ENCODE measurements at places on chromosomes 16 and 17.
A peak's percentile ranks its signal among the peaks of the same experiment; 100 is the strongest.

DNA sequence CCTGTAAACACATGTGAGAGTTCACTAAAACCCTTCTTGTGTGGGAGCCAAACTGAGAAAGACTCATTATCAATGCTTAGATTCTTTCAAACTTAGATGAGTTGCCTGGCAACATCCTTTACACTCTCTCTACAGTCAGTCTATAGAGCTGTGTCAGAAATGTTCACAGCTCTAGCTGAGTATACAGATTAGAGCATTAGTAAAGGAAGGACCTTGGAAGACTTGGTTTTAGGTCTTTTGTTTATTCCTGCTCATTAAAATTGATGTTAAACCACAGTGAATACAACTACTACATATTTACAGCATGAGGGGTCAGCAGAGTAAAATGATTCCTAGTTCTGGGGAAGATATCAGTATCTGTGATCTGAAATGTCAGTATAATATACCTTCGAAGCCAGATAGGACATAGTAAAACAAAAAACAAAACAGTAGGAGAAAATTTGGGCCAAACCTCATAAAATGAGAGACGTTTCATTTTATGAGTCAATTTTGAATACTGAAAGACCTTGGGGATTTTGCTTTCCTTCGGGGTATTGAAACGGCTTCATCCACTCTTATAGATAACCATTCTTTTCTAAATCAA, 186.0 kb downstream of the TANC2 start:
- DNase-seq = no peak

GRCh38 chr17:33124871-33125551, 133.4 kb downstream of the SPACA3 start:
- no peak for DNase-seq

GRCh38 chr17:13024526-13025257, 6.9 kb upstream of the ELAC2 start:
- DNase-seq = peak; percentile 71

DNA sequence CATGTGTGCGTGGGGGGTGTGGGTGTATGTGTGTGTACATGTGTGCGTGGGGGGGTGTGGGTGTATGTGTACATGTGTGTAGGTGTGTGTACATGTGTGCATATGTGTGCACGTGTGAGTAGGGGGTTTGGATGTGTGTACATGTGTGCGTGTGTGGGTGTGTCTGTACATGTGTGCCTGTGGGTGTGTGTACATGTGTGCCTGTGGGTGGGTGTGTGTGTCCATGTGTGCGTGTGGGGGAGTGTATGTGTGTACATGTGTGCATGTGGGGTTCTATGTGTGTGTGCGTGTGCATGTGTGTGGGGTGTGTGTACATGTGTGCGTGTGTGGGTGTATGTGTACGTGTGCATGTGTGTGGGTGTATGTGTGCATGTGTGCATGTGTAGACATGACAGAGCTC, 129.1 kb downstream of the C16orf95 start:
- DNase-seq = no peak

GRCh38 chr17:4304417-4305027, 40.7 kb upstream of the ANKFY1 start:
- peak; percentile 67 for DNase-seq

- no peak for DNase-seq
Measured at GRCh38 chr17:76076765-76077583, 2.0 kb upstream of the ZACN start.

DNA sequence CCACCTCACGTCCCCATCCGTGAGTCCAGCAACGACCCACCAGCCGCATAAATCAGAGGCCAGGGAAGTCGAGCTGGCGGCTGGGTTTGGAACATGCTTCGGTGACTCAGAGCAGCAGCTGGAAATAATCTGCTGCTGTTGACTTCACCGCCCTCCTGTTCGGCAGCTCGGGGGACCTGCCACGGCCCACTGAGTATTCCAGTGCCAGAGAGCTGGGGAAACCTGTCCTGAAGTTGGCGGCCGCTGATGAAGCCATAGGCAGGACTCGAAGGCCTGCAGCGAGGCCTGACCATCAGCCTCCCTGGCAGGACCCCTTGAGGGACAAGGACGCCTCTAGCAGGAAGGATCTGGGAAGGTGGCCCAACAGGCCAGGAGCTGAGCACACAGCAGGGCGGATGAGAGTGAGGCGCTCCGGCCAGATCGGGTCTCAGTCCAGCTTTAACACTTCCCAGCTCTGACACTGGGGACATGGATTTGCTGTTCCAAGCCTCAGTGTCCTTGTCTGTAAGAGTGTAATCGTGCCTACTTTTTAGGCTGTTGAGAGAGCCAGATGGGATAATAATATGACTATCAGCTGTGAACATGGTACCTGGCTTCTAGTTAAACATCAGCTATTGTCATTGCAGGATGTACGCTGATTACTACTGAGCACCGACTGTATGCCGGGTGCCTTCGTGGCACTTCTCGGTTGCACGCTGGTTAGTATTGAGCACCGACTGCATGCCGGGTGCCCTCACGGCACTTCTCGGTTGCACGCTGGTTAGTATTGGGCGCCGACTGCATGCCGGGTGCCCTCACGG, 50.4 kb upstream of the CIBAR2 start:
- DNase-seq = no peak

DNA sequence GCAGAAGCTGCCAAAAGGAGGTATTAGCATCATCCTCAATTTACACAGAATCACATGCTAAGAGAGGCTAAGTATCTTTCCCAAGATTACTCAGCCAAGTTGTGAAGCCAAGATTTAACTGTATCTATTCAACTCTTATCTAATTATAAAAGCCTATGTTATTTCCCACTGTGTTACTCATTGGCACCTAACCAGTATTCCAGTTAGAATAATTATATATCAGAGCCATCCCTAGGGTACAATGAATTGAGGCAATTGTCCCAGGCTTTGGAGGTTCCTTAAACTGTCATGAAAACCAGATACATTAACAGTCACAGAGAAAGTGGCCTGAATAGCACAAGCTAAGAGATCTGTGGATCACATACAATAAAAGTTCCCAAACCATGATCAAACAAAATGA, 10.9 kb upstream of the AMFR start:
- no peak for DNase-seq

DNA sequence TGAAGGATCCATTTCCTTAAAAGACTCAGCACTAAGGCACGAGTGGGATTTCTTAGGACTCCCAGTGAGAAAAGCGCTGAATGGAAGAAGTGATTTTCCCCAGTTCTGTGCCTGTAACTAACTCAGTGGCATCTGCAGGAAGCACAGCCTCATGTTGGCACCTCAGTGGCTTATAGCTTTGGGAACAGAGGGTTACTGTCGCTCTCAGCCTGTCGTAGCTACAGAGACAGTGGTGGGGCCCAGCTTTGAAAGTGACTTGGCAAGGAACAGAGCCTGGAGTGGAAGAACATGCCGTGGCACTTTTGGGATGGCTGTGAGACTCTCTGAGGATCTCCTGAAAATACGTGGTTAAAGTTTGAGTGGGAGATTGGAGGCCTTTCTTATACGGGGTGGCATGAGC, 242.4 kb upstream of the MYOCD start:
- no peak for DNase-seq

- no peak for DNase-seq
Measured at GRCh38 chr17:13638855-13639458, 37.2 kb upstream of the HS3ST3A1 start.

DNA sequence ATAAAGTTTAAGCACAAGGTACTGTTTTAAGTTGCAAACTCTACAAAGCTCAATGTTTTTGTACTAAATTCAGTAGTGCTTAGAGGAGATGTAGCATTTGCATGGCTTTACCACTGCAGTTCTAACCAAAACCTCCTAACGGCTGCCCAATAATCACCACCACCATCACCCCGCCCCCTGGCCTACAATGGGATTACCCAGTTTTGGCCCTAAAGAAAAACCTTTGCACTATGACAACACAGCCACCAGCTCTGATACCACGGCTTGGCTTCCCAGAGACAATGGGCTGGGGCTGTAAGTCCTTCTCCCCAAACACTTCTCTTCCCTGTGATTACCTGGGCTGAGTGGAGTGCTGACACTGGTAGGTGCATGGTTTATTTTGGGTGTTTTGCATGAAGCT, 58.4 kb upstream of the MTMR4 start:
- DNase-seq = no peak

- no peak for DNase-seq
Measured at GRCh38 chr16:84086341-84086740, 30.4 kb downstream of the MBTPS1 start.

GRCh38 chr17:80419255-80419654, 4.3 kb downstream of the ENDOV start:
- DNase-seq = no peak

DNA sequence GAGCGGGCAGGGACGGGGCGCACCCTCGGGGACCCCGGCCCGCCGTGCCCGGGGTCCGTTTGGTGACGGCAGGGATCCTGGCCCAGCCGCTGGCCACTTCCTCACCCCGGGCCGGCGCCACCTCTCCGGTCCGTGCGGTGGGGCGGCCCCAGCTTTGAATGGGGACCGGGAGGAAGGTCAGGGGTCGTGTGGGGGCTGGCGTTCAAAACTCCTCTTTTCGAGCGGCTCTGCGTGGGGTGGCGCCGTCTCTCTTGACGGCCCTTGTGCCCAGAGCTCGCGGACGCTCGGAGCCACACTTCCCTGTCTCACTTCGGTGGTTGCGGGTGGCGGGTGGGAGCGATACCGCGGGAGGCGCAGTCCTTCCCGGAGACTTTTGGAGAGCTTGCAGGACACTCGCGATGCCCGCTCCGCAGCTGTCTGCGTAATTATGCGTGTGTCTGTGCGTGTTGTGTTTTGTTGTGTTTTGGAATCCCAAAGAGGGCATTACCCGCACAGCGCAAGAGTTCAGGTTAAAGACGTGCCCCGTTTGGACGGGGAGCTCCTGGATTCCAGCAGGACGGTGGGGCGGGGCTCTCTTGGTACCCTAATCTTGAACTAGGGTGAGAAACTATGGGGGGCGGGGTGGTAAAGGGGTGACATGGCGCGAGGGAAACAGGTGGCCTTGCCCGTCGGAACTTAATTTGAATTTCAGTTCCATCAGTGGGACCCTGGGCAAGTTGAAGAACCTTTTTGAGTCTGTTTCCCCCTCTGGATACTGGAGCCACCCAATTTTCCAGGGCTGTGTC, 637 bp downstream of the PLCG2 start:
- DNase-seq = no peak

- DNase-seq = no peak
Measured at GRCh38 chr17:17987187-17987896, 14.7 kb downstream of the DRC3 start.

DNA sequence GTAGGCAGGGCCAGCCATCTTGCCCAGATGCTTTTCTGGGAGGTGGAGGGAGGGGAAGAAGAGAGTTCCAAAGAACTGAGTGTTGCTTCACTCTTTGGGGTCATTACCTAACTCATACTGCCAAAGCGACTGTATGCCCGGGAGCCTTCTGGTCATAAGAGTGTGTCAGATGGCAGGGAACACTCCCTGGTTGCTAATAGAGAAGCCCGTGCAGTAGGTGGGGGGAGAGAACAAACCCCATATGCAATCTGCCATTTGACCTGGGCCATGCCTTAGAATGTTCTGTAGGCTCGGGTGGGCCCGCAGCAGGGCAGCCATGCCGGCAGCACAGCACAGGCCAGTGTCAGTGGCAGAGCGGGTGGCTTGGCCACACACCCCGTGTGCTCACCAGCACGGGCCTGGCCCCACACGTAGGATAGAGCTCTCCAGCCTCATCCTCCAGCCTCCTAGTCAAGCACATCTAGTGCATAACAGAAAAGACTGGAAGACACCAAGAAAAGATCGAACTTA, 120.5 kb downstream of the SOCS1 start:
- no peak for DNase-seq

- DNase-seq = peak; percentile 4
Measured at GRCh38 chr16:23324727-23325126, 22.6 kb downstream of the SCNN1B start.

DNA sequence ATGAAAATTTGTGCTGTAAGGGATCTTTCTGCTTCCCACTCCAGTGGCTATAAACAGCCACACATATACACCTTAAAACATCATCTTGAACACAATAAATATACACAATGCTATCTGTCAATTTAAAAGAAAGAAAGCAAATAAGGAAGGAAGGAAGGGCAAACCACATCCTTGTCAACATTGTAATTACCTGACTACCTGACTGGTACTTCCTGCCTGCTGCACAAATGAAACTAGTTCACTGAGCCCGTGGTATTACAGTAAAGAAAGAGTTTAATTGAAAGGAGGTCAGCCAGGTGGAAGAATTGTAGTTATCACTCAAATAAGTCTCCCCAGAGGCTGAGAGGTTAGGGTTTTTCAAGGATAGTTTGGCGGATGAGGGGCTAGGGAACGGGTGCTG, 344.4 kb upstream of the ASIC2 start:
- DNase-seq = no peak

DNA sequence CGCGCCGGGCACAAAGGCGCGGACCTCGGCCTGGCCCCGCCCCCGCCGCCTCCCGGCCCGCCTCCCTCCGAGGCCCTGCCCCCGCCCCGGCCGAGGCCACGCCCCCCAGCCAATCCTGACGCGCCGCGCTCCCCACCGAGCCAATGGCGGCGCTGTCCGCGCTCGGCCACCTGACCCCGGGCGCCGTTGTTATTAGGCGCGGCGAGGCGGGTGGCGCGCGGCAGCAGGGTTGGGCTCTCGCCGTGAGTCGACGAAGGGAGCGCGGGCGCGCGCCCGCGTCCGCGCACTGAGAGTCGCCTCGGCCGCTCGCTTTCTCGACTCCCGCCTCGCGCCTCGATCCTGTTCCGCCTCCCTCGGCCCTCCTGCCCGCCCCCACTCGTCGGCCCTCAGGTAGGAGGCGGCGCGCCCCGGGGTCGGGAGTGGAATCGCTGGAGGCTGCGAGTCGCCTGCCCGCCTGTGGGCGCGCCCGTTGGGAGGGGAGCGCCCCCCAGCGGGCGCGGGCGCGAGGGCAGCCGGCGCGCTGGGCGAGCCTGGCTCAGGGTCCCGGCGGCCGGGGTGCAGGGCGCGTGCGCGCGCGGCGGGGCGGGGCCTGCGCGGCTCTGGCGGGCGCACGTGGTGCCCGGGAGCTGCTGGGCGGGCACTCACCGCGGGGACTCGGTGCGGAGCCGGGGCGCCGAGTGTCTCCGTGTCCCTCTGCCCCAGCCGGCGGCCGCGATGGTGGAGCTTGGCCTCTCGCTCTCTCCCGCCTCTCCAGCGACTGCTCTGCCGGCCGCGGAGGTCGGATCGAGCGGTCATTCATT, 405 bp upstream of the CBLN1 start:
- peak; percentile 90 for DNase-seq

DNA sequence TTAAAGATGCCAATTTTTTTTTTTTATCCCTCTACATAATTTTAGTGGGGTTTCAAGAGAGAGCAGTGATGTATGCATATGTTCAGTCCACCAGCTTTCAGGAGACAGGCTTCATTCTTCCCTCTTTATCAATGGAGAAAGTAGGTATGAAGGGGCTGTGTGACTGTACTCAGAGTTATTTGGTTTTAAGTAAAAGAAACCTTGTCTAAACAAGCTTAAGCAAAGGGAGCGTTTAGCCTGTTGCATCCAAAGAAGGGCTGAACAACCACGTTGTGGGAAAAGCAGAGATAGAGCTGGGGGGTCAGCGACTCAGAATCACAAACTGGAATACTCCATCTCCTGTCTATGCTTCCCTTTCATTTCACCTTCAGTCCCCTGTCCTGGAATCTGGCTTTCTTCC, 50.4 kb upstream of the HAS3 start:
- DNase-seq = no peak
